ENCODE measurements at places on chromosomes 12 and 14.
A peak's percentile ranks its signal among the peaks of the same experiment; 100 is the strongest.

DNA sequence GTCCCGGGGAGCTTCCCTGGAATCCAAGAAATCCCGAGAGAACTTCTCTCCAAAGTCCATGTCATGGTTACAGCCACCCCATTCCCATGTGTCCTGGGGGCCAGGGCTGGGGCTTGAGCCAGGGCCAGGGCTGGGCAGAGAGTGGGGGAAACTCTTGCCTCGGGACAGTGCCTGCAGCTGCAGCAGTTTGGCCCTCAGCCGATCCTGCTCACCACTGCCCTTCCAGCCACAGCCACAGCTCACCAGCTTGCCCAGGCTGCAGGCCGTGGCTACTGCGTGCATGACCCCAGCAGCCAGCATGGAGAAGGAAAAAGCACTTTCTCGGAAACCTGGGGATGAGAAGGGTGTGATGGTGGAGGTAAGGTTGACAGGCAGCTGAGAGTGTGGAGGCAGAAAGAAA lies 3.5 kb downstream of the WNT10B start:
- no peak for DNase-seq

GRCh38 chr12:32217354-32218310 lies 111.0 kb downstream of the BICD1 start:
- peak; percentile 83 for DNase-seq

DNA sequence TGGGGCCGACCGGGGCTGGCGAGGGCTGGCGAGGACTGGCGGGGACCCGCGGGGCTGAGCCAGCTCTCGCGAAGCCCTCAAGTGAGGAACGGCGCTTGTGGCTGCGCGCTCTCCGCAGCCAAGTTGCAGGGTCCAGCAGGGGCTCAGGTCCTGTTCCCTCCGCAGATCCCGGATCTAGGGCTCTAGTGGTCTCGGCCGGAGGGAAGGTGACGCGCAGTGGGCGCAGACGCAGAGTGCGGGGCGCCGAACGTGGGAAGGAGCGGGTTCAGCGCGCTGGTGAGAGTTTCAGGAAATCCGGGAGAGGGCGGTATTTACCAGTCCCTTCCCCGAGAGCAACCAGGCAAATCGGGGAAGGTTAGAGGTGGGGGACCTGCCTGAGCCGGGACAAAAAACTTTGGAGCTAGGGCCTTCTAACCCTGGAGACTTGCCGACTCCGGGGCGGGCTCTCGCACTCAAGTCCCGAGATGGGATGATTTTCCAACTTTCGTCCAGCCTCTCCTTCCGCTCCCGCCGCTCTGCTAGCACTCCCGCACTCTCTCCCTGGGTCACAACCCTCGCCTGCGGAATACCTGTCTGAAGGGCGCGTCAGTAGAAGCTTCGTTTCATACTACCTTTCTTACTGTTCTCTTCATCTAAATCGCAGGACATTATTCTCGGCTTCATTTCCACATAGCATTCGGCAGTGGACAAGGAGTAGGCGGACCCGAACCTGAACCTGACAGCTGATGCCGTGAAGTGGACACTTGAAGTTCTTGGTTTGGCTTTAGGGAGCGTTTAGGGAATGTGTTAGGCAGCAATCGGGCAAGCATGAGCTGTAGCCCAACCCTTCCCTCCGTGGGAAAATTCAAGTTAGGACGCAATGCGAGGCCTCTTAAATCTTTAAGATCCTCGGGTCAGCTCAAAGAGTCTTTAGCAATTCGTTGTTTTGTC lies 13.6 kb upstream of the PAX9 start:
- DNase-seq, result peak; percentile 58

GRCh38 chr12:54579696-54580333 lies 8.6 kb downstream of the PPP1R1A start:
- DNase-seq, result peak; percentile 59

GRCh38 chr12:130131025-130131424 lies 31.2 kb upstream of the FZD10 start:
- DNase-seq, result no peak

GRCh38 chr14:37865719-37866549 lies 270.5 kb downstream of the TTC6 start:
- DNase-seq, result no peak

GRCh38 chr12:93743999-93744689 lies 67.0 kb downstream of the CRADD start:
- DNase-seq, result peak; percentile 69

DNA sequence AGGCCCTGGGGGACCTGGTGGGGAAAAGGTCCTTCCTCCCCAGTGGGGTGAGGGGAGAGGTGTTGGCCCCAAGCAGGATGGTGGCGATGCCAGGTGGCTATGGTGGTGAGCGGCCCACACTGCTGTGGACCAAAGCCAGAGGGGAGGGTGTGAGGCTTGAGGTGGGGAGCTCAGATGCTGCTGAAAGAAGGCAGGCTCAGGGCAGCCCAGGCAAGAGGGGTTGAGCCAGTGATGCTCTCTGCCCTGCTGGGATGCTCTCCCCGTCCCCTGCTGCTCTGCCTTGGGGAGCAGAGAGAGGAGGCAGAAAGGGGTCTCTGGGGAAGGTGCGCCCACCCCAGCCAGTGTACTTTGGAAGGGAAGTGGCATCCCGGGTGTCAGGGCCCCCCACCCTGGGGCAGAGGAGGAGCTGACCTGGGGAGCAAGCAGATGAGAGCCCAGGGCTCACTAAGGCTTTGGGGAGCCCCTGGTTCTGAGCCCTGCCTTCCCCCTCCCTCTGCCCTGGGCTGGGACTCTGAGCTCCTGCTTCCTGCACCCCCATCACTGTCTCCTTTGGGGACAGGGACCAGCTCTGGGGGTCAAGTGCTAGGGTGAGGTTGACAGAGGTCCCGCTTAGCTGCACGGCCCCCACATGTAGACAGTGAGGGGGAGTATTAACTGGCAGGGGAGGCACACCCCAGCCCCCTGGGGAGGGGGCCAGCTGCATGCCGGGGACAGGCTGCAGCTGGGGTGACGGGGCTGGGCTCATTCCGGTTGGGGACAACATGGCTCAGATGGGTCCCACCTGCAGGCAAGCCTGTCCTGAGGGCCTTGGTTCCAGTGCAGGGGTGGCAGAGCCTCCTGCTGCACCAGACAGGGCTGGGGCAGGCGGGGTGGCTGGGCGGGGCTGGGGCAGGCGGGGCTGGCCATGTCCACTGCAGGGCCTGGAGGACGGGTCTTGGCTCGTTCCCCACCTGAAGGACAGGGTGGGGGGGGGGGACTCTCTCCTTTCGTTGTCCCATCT lies 124.4 kb downstream of the KIF26A start:
- DNase-seq, result no peak

DNA sequence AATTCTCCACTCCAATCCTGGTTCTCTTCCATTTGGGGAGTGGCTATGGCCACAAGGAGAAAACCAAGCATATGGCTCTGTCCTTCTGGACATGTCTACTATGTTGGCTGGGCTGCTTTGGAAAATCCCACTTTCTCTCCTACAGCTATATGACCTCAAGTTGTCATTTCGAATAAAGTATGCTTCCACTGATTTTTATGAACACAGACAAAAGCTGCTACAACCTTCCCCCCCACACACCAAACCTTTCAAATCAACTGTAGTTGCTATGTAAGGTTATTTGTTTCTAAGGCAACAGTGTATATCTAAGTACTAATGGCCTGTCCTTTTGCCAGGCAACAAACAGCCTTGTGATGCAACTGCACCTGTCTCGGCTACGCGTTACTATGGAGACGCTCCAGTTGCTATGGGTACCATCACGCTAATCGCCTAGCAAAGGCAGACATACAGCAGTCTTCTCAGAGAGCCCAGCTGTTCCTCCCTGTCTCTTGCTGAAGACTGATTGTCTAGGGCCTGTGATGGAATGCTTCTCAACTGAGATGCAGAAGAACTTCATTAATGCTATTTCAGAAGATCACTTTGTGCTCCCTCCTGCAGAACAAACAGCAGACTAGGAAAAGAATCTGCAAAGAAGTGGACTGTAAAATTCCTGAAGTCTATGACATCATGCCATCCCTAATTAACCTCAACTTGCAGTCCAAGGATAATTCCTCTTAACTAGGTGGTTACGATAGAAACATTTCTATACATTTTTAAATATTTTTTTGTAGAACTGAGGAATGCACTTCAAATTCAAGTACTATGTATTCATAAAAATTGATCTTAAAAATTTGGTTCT lies 67.6 kb downstream of the FOXN3 start:
- no peak for DNase-seq

GRCh38 chr12:59834659-59835474 lies 239.0 kb downstream of the SLC16A7 start:
- no peak for DNase-seq

DNA sequence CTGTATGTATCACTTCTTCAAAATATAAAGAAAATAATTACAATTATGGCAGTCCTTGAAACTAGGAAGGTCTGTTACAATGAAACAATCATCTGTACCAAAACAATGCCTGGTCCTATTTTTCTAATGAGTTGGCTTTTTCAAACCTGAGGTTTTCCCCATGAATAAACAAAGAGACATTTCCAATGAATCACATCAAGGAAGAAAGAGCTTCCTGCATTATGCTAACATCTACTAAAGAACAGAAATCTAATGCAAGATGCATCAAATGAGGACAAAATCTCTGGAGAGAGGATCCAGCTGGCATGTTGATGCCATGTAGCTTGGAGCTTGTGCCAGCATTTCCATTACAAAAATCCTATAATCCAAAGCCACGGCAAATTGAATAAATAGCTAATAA lies 29.3 kb downstream of the NIN start:
- DNase-seq, result peak; percentile 60

DNA sequence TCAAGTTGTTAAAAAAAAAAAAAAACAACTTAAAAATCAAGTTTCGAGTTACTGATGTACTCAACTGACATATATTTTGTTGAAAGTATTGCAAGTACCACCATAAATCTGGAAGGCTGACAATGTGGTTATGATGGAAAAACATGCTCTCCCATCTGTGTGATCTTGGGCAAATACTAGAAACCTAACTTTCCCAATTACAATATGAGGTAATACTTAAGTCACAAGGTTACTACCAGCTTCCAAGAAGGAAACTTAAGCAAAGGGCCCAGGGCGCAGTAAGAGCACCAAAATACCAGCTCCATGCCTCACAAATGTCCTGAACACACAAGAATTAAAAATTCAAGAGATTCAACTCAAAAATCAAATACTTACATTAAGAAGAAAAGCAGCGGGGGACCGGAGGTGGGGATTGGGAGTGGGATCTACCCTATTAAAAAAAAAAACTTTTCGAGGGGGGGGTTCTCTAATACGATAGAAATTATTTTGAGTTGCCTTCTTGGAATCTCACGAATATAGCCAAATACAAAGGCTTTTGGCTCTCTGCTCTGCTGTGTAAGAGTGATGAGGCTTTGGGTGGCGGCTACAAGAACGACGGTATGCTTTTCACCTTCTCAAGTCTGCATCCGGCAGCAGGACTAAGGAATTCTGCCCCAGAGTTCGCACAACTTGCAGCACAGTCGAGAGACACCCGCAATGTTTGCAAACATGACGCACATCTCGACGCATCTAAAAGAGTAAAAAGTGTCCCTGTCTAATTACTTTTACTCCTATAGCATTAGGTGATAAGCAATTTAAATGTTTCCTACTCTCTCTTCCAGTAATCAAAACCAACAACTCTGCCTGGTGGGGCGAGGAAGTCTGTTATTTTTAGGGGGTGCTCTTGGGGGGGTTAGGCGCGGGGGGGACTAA lies 1.1 kb downstream of the SAV1 start:
- DNase-seq, result peak; percentile 70

GRCh38 chr14:101972126-101972866 lies 7.9 kb downstream of the DYNC1H1 start:
- DNase-seq, result peak; percentile 99

- peak; percentile 68 for DNase-seq
Observed at GRCh38 chr14:59362513-59362912, 102.7 kb downstream of the GPR135 start.

GRCh38 chr14:35196571-35196970 lies 74.2 kb downstream of the PRORP start:
- peak; percentile 50 for DNase-seq

DNA sequence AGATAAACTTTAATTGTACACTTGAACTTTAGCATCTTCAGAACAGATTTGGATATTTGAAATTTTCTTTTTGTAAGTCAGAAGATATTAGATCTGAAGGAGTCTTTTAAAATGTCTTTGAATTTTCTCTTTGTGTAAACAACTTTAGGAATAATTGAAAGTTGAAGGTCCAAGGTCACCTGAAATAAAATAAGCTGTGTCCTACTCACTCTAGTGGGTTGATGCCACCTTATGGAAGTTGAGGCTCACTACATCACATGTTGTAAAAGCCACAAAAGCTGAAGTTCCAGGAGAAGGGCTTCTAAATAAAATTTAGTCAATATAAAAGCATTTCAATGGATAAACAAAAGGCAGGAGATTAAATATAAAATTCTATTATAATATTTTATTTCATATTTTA lies 122.0 kb upstream of the ATXN7L3B start:
- peak; percentile 15 for DNase-seq

DNA sequence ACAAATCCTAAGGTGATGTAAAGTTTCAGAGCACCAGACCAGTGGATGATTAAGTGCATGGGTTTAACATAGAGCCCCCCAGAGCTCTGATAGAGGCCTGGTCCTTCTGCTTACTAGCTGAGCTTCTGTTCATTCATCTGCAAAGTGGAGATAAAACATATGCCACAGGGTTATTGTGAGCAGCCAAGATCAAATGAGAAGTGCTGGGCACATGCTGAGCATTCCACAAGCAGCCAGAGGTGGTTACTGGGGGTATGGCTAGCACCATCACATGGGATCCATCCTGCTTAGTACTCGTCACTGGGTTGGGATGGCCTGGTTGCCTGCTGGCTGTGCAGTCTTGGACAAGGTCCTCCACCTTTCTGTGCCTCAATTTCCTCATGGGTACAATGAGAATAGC lies 18.0 kb upstream of the SMUG1 start:
- DNase-seq, result no peak

DNA sequence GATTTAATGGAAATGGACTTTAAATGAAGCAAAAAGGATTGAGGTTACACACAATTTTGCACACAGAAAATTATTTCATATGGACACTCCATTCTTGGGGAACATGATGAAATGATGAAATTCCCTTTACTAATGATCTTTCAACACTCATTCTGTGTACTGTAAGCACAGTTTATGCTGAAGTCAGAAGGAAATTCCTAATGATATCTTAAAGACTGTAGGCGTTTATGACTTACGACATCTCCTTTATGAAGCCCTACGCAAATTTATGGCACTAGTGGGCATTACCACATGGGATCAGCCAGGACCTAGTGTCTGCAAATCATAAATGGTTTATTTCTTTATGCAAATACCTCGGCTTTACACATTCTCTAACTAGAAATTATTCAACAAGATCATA lies 97.9 kb upstream of the SOX5 start:
- no peak for DNase-seq

DNA sequence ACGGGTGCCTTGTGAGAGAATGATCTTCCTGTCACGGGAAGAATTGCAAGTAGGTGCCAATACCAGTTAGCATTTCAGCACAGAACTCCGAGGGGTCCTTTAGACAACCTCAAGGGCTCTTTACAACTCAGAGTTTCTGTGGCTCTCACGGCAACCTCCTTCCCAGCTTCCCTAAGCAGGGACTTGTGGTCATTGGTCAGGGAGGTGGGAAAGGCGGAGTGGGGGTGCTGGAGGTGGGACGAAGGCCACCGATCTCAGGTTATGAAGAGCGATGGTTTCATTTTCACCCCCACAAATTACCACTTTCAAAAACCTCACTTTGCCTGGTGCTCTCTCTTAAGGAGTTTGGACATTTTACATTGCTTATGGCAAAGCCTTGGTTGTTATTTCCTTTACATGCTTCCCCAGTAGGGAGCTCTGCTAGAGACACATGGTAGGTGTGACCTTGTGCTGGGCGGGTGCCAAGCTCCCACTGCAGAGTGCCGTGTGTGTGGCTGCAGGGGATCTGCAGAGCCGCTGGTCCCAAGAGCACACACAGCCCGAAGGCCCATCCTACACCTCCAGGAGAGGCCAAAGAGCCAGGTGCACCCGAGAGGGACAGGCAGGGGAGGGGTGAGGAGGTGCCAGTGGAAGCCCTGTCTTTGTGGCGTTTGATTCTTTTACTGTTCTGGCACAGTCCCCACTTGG lies 21.4 kb downstream of the BCL2L14 start:
- no peak for DNase-seq

All from mammary epithelial cell (primary cell).